ENCODE measurements at places on chromosomes 3 and 15.

- peak; percentile 6 for DNase-seq
Observed at GRCh38 chr3:58074997-58075396, 66.8 kb downstream of the FLNB start.

DNA sequence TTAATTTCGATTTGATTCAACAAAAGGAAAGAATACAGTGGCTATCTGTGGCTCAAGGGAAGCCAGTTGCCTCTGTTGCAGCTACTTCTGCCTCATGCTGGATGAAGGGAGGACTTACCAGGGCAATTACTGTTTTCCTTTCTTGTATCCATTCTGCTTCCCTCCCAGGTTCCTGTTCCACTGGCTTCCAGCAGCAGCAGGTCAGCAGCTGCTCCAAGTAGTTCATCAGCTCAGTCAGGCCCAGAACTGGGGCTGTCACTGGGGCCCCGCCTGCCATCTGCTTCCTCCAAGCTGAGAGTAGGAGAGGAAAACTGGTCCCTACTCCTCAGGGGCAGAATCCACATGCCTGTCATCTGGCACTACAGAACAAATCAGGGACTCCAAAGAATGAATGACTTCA lies 48.6 kb upstream of the ULK4 start:
- no peak for DNase-seq

DNA sequence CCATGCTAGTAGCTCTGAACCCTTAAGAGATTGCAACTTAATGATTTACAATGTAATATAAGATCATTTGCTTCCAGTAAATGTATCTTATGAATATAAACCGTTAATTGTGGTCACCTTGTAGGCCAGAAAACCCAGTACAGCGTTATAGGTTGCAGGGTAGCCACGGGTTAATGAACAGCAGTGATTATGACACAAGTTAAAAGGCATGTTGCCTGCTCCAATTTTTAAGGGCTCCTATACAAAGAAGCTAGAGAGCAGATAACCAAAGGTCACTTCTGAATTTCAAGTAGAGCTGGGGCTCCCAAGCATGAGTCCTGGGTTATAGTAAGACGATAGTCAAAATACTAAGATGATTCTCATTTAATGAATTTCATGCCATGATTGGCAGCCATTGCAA lies 13.5 kb downstream of the GUCA1C start:
- no peak for DNase-seq

DNA sequence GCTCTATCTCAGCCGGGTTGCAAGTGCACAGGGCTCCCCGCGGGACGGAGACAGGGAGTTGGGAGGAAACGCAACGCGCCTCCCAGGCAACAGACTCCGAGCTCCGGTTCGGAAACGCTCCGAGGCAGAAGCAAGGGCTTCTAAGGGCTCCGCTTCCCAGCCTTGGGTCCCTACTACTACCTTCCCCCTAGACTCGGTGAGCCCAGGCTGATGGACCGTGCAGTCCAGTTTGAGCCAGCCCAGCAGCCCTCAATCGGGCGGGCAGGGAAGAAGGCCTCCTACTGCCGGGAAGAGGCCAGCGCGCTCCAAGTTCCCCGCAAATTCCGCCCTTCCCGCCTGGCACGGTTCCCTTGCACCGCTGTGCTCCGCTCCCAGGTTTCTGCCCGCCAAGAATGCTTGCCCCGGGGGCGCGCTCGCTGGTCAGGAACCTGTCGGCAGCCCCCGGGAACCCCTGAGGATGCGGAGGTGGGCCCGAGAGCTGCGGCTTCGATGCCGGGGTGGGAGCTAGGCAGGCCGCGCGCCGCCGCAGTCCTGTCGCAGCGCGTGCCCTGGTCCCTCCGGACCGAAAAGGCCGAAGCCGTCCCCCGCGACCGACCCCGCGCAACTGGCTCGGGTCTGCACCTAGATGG lies 728 bp downstream of the TRANK1 start:
- DNase-seq, result peak; percentile 21

DNA sequence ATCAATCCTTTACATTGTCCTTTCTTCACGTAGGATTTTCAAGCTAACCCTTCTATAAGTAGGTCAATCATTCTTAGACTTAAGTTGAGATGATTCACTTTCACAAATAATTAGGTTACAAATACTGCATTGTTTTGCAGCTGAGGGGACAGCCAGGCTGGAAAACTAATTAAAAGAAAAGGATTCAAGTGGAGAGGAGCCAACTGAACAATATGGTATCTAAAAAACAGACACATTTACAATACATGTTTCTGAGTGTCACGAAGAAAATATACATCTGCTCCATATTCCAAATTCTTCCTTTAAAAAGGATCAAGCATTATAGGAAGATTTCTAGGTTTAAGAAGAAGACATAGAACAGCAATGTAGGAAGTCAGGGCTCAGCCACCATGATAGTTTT lies 70.2 kb downstream of the PEAK1 start:
- DNase-seq, result no peak
